WERI-Rb-1 (cell line): ENCODE measurements at places on chromosomes 1 and 21.

DNA sequence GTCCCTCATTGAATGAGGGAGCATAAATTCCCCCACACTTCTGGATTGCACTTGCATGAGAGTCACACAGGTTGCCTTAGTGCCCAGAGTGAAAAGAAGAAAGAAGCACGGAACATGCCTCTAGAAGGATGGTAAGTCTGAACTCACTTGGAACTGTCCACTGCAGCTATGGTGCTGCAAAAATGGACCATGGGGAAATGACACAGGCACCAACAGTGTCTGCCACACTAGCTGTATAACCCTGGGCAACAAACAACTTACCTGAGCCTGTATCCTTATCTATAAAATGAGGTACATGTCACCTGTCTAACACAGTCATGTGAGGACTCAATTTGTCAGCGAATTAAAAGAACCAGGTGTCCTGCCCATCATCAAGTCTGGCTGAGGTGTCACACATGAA lies 50.7 kb downstream of the PALMD start:
- DNase-seq, result no peak

DNA sequence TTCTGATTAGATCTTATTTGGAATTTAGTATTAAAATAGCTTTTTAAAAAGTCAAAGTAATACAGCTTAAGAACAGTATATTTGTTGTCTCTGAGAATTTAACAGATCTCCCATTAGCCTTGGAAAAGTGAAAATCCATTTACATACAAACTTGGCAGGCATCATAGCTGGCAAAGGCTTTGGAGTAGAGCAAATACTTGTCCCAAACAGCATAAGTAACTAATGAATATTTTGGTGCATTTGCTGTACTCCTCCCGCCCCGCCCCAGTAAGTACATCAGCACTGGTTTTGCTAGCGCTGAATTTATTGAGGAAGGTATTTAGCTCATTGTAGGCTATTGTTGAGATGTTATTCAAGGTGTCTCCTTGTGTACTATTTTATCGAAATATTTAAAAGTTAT lies 417.7 kb upstream of the KAZN start:
- DNase-seq, result no peak

GRCh38 chr1:166141969-166142368 lies 24.8 kb downstream of the FAM78B start:
- DNase-seq, result no peak

GRCh38 chr21:44514746-44515358 lies 25.1 kb downstream of the KRTAP10-1 start:
- no peak for DNase-seq

GRCh38 chr1:205991237-205991636 lies 12.0 kb downstream of the RAB7B start:
- no peak for DNase-seq

DNA sequence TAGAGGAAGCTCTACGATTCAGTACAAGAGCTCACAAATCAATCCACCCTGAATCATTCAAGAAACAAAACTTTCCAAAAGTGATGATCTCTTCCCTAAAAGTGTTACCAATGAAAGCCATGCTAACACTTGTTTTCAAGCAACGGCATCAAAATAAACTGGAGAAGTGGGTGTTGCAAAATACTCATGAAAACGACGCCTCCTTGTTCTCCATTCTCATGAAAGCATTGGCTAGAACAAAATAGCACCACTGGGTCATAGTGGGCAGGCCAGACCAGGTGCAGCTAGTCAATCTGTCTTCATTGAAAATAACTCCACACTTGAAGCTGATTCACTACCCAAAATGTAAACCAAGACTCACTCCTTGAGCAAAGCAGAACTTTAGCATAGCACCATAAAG lies 4.3 kb downstream of the TIAM1 start:
- DNase-seq, result no peak

DNA sequence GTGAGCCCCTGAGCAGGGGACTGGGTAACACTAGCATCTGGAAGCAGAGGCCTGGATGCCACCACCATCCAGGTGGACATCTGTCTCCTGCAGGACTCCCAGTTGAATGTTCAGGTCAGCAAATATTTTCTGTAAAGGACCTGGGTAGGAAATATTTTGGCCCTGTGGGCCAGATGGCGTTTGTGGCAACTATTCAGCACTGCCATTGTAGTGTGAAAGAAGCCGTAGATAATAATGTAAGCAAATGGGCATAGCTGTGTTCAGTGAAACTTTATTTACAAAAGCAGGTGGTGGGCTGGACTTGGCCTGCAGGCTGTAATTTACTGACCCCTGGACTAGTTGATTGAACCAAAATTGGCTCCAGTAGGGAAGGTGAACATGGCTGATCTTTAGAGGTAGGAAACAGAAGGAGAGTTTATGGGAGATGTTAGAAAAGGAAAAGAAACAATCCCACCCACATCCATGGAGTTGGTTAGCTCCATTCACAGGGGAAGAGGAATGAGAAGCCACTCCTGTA lies 20.0 kb upstream of the CD101 start:
- no peak for DNase-seq

DNA sequence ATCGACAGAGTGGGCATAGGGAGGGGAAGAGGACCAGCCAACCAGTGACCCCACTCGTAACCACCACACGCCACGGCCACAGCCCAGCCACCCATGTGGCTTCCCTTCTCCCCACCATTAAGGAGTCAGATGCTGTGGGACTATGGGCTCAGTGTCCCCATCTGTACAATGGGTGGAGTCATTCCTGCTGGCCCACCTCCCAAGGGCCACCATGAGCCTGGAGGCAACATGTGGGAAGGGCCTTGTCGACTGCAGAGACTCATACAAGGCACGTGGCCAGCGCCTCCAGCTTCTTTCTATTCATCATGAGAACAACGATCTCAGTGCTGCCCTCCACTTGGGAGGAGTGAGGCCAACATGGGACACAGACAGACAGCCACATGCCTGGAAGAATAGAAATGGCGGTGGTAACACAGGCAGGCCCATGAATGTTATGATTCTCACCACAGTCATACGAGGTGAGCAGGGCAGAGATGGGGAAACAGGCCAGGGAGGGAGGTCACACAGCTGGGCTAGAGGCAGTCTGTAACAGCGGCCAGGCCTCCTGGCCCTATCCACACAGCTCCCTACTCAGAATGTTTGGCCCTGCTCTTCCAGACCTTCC lies 16.1 kb downstream of the LRP8 start:
- no peak for DNase-seq

DNA sequence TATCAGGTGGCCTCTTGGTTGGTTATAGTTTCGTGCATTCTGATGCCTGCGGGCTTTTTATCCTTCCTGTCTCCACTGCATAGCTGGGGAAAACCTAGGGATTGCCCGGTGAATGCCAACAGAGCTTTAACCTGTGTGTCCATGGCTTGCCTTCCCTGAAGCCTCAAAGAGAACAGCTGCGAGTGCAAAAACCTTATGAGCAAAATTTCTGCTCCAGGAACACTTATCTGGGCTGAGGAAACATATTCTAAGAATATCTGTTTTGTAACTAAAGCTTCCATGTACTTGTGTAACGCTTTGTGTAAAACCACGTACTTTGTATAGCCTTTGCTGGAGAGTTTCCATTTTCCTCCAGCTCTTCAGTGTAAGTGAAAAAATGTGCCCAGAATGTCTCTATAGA lies 7.2 kb downstream of the CNST start:
- DNase-seq, result no peak

DNA sequence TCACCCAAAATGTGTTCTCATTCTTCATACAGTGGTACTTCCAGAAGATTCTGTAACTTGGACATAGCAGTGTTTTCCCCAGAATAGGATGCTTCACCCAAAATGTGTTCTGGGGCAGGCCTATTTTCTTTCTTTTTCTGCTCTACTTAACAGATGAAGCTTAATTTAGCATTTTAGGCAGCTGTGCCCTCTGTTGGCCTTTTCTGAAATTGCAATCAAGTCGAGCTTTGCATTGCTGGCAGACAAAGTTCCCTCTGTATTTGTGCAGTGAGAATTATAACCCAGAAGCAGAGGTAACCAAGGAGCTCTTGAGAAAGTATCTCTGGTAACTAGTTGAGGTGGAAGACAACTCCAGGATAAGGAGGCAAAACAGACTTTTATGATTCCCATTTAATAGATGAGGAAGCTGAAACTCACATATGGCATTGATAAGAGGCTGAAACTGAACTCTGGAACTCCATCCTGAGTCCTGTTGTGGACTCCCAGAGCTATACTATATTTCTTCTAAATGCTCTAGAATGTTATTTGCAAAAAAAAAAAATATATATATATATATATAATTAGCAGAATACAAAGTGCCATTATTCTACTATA lies 50.3 kb upstream of the L1TD1 start:
- peak; percentile 59 for DNase-seq

- no peak for DNase-seq
Measured at GRCh38 chr1:164958982-164959768, 397.3 kb downstream of the LMX1A start.

DNA sequence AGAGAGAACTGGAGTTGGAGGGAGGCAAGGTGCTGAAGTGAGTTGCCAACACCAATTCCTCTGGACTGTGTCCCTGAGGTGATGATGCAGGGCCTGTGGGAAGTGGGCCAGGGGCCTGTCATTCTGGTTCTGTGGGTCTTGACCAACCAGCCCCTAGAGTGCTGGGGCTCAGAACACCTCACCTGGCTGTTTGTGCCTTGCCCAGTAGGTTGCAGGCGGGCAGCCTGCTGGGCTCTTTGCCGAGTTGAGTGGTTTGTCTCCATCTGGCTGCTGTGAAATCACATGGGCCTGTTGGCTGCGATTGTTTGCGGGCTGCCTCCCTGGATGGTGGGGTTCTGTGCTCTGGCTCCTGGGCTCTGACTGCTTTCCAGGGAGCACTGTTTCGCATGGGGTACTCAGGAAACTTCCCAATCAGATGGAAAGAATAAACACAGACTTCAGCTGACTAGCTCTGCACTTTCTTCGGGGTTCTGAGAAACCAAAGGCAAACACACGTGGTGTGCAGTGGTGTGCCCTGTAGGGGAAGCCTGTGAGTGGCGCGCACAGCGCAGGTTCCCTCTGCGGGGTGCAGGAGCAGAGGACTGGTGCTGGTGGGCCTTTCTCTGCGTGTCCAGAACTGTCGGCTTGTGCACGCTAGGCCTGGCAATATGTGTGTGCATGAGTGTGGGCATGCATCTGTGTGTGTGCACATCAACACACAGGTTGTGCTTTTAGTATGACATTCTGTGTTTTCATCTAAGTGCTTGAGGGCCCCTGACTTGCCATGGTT lies 95.1 kb downstream of the RHOU start:
- DNase-seq, result no peak

DNA sequence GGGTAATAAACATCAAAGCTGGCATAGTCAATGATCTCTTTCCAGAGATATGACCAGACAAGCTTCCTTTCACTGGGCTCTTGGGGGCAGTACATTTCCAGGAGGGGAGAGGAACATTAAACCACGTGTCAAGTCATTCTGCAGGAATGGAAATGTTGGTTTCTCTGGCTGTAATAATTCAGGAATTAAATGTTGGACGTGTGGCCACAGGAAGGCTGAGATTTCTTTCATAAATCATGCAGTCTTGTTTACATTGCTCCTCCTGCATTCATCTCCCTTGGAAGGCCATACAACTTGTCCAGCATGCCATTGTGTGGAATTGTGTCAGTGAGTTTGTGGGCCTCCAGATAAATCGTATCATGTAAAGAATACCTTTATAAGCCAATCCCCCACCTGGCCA lies 259.2 kb downstream of the ADGRL2 start:
- DNase-seq, result no peak

DNA sequence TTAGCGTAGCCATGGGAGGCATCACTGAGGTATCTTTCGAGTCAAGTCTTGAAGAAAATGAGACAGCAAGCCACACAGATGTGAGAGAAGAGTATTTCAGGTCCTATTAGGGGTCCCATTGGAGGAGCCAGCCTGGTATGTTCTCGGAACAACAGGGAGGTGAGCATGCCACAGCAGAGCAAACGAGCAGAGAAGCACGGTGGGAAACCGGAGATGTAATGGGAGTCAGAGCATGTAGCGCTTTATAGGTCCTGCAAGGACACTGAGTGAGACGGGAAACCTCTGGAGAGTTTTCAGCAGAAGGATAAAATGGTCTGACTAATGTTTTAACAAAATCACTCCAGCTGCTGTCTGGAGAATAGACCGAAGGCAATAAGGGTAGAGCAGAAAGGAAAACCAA lies 15.9 kb downstream of the H3-3A start:
- DNase-seq, result no peak

GRCh38 chr1:27973771-27974416 lies 14.1 kb downstream of the XKR8 start:
- DNase-seq, result no peak

DNA sequence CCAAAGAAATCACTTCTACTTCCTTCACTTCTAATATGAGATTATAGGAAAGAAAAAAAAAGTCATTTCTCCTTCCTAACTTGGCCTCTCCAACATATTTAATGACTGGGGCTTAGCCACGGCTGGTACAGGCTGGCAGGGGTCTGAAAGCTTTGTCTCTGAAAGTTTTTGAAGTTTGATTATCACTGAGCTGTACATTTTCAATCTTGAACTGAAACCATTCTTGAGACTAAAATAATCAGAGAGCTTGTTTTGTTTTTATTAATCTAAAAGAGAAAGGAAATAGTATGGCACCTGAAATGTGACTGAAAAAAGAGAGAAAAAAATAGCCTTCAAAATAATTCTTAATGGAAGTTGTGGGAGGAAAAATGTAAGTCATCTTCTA lies 3.8 kb upstream of the KRTAP19-8 start:
- no peak for DNase-seq

DNA sequence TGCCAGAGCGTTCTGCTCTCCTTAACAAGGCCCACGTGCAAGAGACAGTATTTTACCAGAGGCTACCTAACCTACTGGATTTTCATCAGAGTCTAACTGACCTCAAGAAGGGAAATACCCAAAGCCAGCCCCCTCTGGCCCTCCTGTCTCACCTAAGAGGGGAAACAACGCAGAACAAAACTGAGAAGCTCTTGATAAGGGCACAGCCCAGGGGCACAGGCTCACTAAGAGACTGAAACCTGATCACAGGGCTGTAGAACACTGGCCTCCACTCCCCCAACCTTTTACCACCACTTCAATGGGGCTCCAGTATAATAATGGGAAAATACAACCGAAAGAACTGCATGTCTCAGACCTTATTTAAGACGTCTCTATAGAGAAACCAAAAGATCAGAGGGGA lies 449.5 kb upstream of the CAMK1G start:
- no peak for DNase-seq

DNA sequence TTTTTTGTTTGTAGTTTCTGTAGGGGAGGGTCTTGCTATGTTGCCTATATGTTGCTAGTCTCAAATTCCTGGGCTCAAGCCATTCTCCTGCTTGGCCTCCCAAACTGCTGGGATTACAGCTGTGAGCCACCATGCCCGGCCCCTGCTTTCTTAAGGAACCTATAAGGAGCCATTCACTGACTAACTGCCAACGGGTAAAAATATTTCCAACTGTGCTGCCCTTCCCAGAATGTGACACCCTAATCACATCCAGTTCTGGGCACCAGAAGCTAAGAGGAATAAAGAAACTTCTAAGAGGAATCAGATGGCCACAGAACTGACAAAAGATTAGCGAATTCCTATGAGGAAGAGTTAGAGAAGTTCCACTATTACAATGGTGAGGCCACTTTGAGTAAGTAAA lies 6.4 kb downstream of the SYPL2 start:
- no peak for DNase-seq

GRCh38 chr1:59077466-59078069 lies 219.3 kb upstream of the FGGY start:
- no peak for DNase-seq

GRCh38 chr1:39995973-39996393 lies 41.0 kb downstream of the MFSD2A start:
- DNase-seq, result no peak
